ENCODE measurements at places on chromosomes 2 and 18.

- DNase-seq = no peak
Observed at GRCh38 chr2:1541819-1542475, 128.7 kb downstream of the TPO start.

GRCh38 chr2:179373816-179374215 is 109.2 kb upstream of the SESTD1 start:
- no peak for DNase-seq

DNA sequence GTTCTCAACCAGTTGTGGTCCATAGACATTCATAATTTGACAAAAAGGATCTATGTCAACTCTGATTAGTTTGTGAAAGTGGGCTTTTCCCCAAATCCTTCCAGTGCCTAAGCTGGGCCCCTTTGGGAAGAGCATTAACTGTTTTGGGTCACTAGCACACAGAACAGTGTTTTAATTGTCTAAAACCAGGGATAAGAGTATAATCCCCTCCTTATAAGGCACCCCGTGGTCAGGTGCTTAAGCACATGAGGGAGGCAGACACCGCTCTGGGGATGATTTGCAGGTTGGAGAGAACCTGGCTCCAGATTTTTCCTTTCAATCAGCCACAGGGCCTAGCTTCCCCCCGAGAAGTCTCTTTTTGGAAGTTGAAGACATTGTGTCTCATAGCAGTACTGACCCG is 53.6 kb upstream of the RFX8 start:
- DNase-seq = no peak

DNA sequence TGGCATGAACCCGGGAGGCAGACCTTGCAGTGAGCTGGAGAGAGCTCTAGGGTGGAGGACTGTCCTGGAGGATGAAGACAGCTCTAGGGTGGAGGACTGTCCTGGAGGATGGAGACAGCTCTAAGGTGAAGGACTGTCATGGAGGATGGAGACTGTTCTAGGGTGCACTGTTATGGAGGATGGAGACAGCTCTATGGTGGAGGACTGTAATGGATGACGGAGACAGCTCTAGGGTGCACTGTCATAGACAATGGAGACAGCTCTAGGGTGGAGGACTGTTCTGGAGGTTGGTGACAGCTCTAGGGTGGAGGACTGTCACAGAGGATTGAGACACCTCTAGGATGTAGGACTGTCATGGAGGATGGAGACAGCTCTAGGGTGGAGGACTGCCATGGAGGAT is 21.1 kb upstream of the KCNG2 start:
- DNase-seq = no peak

DNA sequence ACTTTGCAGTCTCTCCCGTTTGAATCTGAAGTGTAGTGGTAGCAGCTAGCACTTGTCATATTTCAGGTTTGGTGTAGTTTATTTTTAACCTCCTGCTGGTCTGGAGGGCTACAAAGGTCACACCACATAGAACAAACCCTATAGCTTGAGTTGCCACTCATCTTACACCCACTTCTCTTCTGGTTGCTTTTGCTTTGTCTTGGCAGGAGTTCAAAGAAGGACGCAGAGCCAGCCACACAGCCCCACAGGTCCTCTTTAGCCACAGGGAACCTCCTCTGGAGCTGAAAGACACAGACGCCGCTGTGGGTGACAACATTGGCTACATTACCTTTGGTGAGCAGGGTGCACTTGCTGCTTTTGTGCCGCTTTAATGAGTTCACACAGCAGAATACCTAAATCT is 15.6 kb upstream of the GPBAR1 start:
- no peak for DNase-seq

DNA sequence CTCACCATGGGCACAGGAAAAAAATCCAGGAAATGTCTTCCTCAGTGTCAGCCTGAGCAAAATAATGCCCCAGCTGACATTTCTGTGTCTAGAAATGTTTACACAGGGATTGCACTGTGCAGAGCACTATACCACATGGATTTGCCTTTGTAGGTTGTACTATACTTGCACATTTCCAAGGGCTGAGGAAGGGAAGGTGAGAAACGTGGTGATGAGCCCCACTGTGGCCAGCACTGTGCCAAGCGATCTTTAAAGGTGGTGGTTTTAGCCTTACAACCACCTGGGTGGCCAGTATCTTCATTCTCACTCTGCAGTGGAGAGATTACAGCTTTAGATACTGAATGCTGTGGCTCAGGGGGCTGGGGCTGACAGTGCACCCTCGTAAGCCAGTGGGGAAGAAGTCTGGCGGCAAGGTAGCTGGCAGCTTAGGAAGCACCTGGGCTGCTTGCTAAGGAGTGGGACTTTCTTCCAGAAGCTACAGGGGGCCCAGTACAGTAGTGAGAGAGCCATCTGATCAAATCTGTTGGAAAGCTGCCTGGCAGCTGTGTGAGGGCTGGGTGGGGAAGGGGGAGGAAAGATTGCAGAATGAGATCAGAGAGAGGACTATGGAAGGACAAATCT is 81.4 kb upstream of the MSH2 start:
- DNase-seq = no peak

DNA sequence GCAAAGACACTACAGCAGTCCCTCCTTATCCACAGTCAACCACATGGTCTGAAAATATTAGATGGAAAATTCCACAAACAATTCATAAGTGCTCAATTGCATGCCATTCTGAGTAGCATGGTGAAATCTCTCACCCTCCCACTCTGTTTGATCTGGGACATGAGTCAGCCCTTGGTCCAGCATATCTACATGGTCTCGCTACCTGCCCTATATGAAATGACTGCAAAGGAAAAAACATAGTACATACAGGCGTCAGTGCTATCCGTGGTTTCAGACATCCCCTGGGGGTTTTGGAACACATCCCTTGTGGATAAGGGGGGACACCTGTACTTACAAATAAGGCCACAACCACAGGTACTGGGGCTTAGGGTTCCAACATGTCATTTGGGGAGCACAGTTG is 73.7 kb downstream of the CABLES1 start:
- no peak for DNase-seq

DNA sequence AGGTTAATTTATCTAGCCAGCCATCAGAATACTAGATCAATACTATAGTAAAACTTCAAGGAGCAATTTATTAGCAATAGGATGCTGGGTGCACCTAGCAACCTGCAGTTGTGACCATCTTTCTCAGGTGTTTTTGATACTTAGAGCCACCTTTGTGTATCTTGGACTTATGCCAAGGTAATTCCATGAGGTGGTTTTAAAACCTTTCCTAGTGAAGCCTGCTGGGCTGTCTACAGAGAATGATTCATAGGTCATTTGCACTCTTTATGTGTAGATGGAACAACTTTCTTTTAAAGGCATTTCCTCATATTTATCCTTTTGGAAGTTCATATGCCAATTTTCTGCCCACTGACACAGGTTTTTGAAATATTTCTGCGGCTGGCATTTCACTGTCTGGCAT is 1030.1 kb upstream of the POU3F3 start:
- no peak for DNase-seq

DNA sequence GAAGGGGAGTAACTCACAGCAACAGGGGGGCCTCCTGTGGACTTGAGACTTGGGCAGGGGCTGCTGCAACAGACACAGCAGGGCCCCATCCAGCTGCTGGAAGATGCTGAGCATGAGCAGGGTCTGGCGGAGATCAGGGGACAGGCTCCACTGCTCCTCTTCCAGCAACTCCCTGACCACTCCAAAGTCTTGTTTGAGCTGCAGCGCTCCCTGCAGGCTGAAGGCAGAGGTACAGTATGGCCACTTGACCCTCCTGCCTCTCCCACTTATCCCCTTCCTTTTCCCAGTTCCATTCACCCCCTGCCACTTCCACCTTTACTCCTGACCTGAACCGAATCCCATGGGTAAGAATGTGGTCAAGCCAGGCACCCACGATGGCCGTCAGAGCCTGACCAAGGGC is 2.4 kb upstream of the MRPL53 start:
- no peak for DNase-seq

- no peak for DNase-seq
Observed at GRCh38 chr2:218137514-218137913, 11.7 kb downstream of the CXCR2 start.

DNA sequence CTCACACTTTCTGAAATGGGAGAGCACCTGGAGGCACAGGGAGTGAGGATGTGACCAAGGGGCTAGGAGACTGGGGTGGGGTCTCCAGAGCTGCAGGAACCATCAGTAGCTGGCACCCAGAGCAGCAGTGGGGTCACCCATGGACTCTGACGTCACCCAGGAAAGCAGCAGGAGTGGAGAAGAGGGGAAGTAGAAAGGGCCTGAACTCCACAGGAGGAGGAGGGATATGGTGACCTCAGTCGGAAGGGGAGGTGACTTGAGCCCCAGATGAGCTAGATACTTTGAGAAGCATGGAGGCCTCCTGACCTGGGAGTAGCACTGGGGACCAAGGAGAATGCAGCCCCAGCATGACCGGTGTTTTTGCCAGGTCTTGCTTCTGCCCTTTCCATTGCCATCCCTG is 8.8 kb downstream of the NMUR1 start:
- no peak for DNase-seq

- DNase-seq = no peak
Observed at GRCh38 chr2:138298120-138298814, 203.3 kb upstream of the SPOPL start.

- DNase-seq = no peak
Observed at GRCh38 chr2:71852141-71852711, 295.4 kb downstream of the CYP26B1 start.

- DNase-seq = no peak
Observed at GRCh38 chr2:49291619-49292018, 137.3 kb upstream of the FSHR start.

All from stimulated activated CD4-positive, alpha-beta T cell treated with anti-CD3 and anti-CD28 coated beads, Interleukin-2, amount 100 ng/mL, for 48 hours (primary cell).